ENCODE measurements at places on chromosomes 12 and 14.

DNA sequence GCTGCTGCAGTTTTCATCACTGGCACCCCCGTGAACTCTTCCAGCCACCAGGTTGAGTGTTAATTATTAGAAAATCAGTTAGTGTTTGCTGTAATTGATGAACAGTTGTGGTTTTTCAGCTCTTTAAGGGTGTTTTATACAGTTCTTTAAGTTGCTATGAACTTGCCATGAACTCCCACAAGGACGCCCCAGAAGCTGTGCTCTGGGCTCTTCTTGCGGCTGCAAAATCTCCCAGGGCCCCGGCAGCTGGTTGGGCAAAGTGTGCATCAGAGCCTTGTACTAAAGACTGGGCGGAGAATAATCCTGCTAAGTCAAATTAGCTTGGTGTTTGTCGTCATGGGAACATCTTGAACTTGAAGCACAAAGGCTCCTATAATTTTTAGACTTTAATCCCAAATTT lies 82.2 kb downstream of the EML1 start:
- H3K27ac ChIP-seq: no peak overlapping the region
- H3K27me3 ChIP-seq: peaks cover 4% of the 10 kb centered on the region
- no peaks in the 10 kb centered on the region for H3K36me3 ChIP-seq
- H3K4me3 ChIP-seq: no peak overlapping the region

DNA sequence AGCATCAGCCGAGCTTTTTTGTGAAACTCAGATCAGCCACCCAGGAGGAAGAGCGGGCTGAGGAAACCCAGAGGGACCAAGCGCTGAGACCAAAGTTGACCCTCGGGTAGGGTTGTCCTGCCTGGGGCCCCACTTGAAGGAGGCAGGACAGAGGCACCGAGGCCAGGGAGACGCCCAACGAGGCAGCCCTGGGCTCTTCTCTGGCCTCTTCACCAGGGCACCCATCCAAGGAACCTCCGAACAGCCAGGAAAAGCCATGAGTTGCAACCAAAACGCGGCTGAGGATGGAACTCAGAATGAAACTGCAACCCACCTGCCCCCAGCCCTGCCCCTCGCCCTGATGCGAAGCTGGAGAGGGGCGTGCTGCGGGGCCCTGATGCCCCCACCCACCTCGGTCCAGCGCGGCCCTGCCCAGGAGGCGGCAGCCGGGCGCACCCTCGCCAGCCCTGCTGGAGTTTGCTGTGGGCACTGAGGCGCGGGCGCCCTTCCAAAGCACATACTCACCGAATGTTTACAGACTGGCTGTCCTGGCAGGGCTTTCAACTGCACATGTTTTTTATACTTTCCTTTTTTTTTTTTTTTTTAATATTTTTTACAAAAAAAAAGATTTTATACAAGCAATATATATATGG lies 41.9 kb downstream of the JDP2 start:
- no peak overlapping the region for H3K4me3 ChIP-seq
- DNase-seq: no peak
- peaks cover 30% of the 10 kb centered on the region for H3K36me3 ChIP-seq
- H3K27me3 ChIP-seq: no peaks in the 10 kb centered on the region

GRCh38 chr14:24231263-24232120 lies 675 bp downstream of the NEDD8 start:
- peak overlapping the region; percentile 75 for H3K4me3 ChIP-seq
- H3K4me1 ChIP-seq: peaks cover 24% of the 10 kb centered on the region
- H3K27me3 ChIP-seq: no peaks in the 10 kb centered on the region
- DNase-seq: no peak
- peaks cover 24% of the 10 kb centered on the region for H3K36me3 ChIP-seq

- H3K4me3 ChIP-seq: peak overlapping the region; percentile 54
- peaks cover 23% of the 10 kb centered on the region for H3K4me1 ChIP-seq
- peak; percentile 54 for DNase-seq
- H3K27me3 ChIP-seq: peaks cover 38% of the 10 kb centered on the region
- no peaks in the 10 kb centered on the region for H3K36me3 ChIP-seq
Observed at GRCh38 chr12:76030341-76031080, 1.1 kb downstream of the PHLDA1 start.

GRCh38 chr12:98559666-98560065 lies 33.8 kb upstream of the SLC25A3 start:
- H3K36me3 ChIP-seq: no peaks in the 10 kb centered on the region
- no peaks in the 10 kb centered on the region for H3K27me3 ChIP-seq
- no peak for DNase-seq
- H3K4me1 ChIP-seq: no peaks in the 10 kb centered on the region
- no peak overlapping the region for H3K4me3 ChIP-seq

- peaks cover 7% of the 10 kb centered on the region for H3K4me1 ChIP-seq
- H3K36me3 ChIP-seq: no peaks in the 10 kb centered on the region
- no peak for DNase-seq
- no peak overlapping the region for H3K4me3 ChIP-seq
- no peak overlapping the region for H3K27ac ChIP-seq
Observed at GRCh38 chr12:116058574-116058973, 218.9 kb downstream of the MED13L start.

- DNase-seq: peak; percentile 39
- H3K4me3 ChIP-seq: no peak overlapping the region
- no peak overlapping the region for H3K27ac ChIP-seq
- H3K27me3 ChIP-seq: no peaks in the 10 kb centered on the region
Observed at GRCh38 chr12:116123451-116124258, 153.8 kb downstream of the MED13L start.

- DNase-seq: no peak
- H3K36me3 ChIP-seq: no peaks in the 10 kb centered on the region
- H3K4me1 ChIP-seq: peaks cover 12% of the 10 kb centered on the region
- H3K27me3 ChIP-seq: no peaks in the 10 kb centered on the region
Observed at GRCh38 chr14:39102265-39102968, 618 bp downstream of the SEC23A start.

DNA sequence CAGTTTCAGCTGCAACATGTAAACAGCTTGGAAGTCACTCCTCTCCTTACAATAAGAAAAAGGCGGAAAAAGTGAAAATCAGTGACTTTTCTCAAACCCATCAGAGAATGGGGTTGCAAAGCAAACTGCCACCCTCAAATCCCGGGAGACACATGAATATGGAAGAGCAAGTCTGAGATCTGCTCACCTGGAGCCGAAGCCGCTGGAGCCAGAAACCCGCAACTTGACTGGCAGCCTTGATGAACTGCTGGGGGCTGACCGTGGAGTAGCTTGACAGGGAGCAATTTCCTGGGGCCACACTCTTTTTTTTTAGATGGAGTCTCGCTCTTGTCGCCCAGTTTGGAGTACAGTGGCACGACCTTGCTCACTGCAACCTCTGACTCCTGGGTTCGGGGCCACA lies 208.2 kb downstream of the KIF26A start:
- DNase-seq: no peak
- H3K36me3 ChIP-seq: no peaks in the 10 kb centered on the region
- peaks cover 10% of the 10 kb centered on the region for H3K27me3 ChIP-seq
- H3K4me3 ChIP-seq: no peak overlapping the region

DNA sequence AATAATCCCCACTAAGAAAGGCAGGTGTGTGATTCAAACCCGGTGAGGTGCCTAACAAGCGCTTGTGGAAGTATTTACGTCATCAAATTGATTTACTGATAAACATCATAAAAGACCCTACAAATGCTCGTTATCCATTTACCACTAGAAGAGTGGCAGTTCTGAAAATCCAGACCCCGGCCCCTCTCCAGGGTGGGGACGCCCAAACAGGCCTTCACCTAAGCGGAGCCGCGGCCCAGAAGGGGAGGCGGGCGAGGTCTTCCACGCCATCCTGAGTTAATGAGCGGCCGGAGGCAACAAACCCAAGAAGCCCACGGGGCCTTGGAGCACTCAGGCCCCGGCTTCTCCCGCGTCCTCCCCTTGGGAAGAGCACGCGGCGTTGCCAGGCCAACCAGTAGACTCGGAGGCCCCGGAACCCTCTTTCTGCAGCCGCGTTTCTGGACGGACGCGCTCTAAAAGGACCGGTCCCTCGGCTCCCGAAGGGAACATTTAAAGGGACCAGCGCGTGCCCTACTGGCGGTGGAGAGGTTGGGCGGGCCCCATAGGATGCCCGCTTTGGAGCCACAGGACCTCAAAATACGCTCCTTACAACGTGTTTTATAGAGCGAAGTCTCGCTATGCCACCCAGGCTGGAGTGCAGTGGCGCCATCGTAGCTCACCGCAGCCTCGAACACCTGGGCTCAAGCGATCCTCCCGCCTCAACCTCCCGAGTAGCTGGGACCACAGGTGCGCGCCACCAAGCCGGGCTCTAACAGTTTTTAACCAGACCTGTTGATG lies 3.5 kb downstream of the PTPN21 start:
- H3K27me3 ChIP-seq: peaks cover 3% of the 10 kb centered on the region
- no peak overlapping the region for H3K27ac ChIP-seq
- H3K4me1 ChIP-seq: peaks cover 21% of the 10 kb centered on the region
- peak; percentile 56 for DNase-seq
- no peaks in the 10 kb centered on the region for H3K36me3 ChIP-seq

DNA sequence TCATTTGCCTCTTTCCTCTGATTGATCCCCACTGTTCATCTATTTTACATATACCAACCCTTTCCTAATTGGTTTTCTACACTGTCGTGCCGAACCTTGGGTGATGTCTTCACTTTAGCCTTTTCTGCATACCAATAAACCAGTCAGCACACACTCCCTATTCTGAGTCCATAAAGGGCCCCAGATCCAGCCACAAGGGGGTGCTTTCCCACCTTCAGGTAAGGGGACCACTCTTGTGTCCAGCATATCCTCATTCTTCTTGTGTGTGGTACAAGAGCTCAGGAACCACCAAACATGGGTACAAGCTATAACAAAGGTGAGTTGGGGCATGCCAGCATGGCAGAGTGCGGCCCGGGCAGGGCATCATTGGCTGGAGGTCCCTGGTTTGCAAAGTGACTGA lies 859.8 kb downstream of the FSCB start:
- H3K27ac ChIP-seq: no peak overlapping the region
- no peak for DNase-seq
- H3K4me3 ChIP-seq: no peak overlapping the region
- H3K4me1 ChIP-seq: no peaks in the 10 kb centered on the region
- H3K36me3 ChIP-seq: no peaks in the 10 kb centered on the region

DNA sequence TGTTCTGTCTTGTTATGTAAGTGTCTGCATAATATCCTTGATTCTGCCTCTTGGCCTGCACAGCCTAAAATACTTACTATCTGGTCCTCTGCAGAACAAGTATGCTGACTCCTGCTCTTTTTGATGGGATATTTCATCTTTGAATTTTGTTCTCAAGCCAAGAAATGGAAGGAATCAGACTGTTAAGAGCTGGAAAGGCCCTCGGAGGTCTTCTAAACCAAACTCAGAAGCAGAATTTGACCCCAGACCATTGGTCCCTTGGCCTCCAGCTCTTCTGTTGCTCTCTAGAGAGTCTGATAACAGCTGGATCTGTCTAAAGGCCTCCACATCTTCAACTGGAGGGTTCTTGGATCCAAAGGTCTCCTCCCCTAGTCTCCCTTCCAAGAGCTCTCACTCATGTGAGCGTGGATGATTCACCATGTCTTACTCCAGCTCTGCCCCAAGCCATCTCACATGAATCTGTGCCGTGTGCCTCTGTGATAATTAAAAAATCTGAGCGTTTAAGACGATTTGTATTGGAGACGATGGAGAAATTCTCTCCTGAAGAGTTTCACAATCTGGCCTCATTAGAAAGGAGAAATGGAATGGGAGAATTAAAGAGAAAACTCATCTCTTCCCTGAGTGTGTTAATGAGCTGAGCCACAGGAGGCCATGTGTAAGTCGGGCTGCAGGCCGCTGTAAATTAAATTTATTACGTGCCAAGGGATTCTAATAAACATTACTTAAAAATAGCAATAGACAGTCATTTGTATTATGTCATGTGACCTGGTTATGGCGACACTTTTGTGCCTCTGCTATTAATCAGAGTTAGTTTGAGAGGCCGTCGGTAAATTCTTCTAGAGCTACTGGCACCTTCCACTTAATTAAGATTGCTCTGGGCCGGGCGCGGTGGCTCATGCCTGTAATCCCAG lies 15.4 kb upstream of the PRIMA1 start:
- H3K27me3 ChIP-seq: no peaks in the 10 kb centered on the region
- no peak overlapping the region for H3K4me3 ChIP-seq
- no peaks in the 10 kb centered on the region for H3K4me1 ChIP-seq

DNA sequence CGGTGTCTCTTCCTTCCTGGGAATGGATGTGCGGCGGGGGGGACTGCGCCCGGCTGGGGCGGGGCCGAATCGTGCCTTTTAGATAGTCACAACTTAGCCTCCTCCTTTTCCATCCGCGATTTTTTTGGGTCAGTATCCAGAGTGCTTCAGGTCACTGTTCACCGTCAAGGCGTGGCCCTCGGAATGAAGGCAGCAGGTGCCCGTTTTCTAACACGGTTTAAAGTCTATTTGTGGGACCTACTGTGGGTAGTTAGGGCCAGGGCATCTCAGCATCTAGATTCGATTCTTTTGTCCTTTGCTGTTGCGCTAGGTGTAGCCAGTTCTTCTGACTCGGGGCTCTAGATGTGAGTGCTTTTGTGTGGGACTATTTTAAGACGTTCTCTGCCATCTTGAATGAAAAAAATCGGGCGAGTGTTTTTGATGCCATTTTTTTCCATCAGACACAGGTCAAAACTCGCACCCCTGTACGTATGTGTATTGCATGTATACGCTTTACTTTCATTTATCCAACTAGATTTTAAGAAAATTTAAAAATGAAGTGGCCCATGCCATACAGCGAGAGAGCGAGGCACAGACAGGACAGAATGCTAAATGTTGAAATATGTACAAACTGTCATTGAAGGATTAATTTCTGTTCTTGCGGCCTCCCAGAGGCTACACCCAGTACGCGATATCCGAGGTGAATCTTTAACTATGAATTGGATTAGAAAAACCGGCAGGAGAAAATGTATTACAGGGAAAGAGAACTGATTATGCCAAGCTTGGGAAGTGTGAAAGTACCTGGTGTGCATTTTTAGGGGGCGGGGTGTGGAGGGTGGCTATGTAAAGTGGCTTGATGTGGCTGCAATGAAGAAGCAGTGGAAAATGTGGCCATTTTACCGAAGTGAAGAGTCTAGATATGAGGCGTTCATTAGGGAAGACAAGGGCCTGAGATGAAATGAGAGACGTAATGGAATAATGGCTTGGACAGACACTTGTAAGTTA lies 835 bp downstream of the VEZT start:
- H3K36me3 ChIP-seq: no peaks in the 10 kb centered on the region
- peaks cover 11% of the 10 kb centered on the region for H3K4me1 ChIP-seq
- H3K27ac ChIP-seq: peak overlapping the region; percentile 92
- DNase-seq: peak; percentile 73

DNA sequence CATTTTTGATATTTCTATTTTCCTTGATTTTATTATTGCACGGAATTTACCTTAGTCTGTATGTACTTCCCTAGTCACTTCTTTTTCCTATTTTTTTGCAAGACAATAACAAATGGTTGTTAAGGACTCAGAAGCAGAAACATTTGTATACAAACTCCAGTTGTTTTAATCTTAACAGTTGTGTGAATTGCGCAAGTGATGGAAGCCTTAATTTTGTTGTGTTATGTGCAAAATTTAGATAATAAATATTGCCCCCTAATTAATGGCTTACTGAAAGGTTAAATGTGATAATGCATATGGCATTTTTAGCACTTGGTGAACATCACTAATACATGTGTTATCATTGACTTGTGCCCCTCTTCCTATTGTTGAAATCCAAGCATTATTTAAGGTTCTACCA lies 82.0 kb downstream of the MGAT4C start:
- H3K36me3 ChIP-seq: no peaks in the 10 kb centered on the region
- H3K27me3 ChIP-seq: no peaks in the 10 kb centered on the region
- no peaks in the 10 kb centered on the region for H3K4me1 ChIP-seq
- H3K27ac ChIP-seq: no peak overlapping the region
- no peak overlapping the region for H3K4me3 ChIP-seq
- DNase-seq: no peak

GRCh38 chr14:26984311-26985177 lies 386.7 kb upstream of the NOVA1 start:
- no peaks in the 10 kb centered on the region for H3K27me3 ChIP-seq
- no peaks in the 10 kb centered on the region for H3K4me1 ChIP-seq
- no peak overlapping the region for H3K4me3 ChIP-seq
- H3K27ac ChIP-seq: no peak overlapping the region
- DNase-seq: no peak
